Jurkat, Clone E6-1 (cell line): ENCODE measurements at places on chromosomes 1 and 21.
A peak's percentile ranks its signal among the peaks of the same experiment; 100 is the strongest.

- no peak for DNase-seq
Measured at GRCh38 chr1:8307628-8308027, 10.3 kb upstream of the SLC45A1 start.

GRCh38 chr1:186326009-186326408 is 49.0 kb downstream of the TPR start:
- no peak for DNase-seq

GRCh38 chr1:156781585-156782186 is 14.4 kb downstream of the PRCC start:
- no peak for DNase-seq

DNA sequence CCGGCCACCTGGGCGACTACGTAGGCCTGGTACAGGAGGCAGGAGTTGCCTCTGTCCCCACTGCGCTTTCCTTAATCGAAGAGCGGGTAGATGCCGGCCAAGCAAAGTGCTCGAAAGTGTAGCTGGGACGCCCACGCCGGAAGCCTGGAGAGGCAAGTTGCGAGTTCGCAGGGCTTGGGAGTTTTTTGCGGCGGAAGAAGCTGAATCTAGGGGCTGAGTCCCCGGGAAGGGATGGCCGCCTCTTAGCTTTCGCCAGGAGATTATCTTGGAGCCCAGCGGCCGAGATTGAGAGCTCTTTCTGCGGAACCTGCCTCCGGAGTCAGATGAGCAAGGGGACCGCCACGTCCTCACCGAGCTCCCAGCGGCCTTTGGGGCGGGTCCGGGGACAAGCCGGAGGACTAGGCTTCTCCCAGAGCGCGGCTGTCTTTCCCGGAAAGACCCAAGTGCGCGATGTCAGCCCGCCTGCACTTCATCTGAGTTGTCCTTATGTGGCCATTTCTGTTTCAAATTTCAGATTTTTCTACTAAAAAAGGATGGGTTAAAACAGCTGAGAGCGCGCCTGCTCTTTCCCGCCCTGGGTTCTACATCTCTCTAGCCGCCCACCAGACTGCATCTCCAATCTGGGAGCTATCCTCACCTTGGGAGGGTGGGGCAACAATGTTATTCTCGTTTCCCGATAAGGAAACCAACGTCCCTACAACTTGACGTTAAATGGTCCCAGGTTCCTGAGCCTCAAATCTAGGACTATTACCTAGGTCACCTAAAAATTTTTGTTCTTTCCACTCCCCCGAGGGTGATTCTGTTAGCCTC is 12.4 kb upstream of the TBX15 start:
- DNase-seq = no peak

DNA sequence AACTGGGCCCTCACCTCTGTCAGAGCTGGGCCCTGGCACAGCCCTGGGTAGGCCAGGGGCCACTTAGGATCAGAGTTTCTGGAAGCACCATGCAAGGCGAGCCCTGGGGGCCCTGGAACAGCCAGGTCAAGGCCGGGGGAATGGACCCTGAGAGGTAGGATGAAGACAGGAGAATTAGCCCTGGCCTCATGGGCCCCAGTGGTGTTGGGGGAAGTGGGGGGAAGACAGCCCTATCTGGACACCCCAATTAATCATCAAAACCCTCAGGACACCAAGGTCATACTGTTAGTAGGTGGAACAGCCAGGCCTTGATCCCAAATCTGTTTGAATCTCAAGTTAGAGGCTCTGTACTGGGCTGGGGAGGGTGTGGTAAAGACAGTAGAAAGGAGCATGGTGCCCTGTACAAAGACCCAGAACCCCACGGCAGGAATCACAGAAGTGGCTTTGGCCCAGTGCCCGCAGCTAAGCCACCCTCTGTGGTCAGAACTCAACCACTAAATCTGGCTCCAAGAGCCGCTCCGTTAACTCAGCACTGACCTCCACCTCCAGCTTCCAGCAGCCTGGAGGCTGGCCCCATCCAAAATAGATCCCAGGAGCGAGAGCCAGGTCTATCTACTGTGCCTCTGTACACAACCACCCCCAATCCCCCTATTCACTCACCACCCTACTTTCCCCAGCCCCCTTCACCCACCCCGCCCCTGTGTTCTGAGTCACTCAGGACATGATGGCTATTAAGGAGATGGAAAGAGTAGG is 14.0 kb upstream of the TRIM63 start:
- no peak for DNase-seq

DNA sequence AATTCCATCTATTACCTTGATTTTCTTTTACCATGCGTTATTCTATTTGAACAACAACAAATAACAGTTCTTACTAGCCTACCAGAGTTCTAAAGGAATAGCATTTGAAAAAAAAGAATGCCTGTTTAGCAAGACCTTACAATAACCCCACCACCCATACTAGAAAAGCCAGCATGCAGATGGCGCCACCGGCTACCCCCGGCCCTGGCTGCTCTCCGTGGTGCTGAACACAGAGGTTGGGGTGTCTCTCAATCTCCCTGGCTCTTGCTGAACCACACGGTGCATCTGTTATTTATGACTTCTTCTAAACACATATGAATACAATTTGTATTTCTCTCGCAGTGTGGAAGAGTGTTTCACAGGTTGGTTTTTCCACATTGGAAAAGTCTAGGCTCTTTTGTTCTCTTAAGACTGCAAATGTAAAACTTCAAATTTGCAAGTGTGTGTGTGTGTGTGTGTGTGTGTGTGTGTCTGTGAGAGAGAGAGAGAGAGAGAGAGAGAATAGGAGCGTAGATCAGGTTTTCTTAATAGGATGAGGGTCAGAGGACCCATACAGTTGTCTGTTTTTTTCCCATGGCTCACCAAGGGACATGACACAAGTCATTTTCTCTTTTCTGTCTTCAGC is 13.6 kb downstream of the GRIK3 start:
- peak; percentile 15 for DNase-seq

- DNase-seq = no peak
Measured at GRCh38 chr1:5744341-5744740, 247.9 kb downstream of the NPHP4 start.

DNA sequence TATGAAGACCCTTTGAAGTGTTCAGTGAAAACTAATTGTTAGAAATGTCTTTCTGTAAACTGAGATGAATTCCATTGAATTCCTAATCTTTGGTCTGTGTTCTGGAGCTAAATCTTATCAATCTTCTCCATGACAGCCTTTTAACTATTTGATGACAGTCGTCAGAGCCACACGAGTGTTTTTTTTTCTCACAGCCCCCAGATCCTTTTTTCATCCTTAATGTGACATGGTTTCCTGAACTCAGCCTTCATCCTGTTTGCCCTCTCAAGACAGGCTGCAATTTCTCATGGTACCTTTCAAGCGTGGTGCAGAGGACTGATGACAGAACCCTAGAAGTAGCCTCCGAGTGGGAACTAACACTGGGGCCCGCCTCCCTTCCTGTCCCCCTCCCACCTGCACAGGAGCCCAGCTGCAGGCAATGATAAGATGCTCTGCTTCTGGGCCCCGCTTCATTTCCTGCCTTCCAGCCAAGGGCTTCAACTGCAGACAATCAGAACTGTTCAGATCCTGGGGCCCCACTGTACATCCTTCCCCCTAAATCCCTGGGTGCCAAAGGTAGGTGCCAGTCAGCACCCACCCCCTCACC is 114.6 kb upstream of the VAV3 start:
- peak; percentile 96 for DNase-seq

- DNase-seq = no peak
Measured at GRCh38 chr1:34918977-34919561, 10.4 kb downstream of the DLGAP3 start.
